Eye (tissue), 1 donor: ENCODE measurements at places on chromosomes 4 and X.
A peak's percentile ranks its signal among the peaks of the same experiment; 100 is the strongest.

- no peak for DNase-seq
Observed at GRCh38 chrX:16063141-16063540, 60.2 kb upstream of the GRPR start.

DNA sequence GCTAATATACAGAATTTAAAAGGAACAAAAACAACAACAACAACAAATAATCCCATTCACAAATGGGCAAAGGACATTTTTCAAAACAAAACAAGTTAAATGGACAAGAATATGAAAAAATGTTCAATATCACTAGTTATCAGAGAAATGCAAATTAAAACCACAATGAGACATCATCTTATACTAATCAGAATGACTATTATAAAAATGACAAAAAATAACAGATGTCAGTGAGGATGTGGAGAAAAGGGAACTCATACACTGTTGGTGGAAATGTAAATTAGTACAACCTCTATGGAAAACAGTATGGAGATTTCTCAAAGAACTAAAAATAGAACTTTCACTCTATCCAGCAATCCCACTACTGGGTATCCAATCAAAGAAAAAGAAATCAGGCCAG lies 92.6 kb downstream of the KIT start:
- DNase-seq, result no peak

DNA sequence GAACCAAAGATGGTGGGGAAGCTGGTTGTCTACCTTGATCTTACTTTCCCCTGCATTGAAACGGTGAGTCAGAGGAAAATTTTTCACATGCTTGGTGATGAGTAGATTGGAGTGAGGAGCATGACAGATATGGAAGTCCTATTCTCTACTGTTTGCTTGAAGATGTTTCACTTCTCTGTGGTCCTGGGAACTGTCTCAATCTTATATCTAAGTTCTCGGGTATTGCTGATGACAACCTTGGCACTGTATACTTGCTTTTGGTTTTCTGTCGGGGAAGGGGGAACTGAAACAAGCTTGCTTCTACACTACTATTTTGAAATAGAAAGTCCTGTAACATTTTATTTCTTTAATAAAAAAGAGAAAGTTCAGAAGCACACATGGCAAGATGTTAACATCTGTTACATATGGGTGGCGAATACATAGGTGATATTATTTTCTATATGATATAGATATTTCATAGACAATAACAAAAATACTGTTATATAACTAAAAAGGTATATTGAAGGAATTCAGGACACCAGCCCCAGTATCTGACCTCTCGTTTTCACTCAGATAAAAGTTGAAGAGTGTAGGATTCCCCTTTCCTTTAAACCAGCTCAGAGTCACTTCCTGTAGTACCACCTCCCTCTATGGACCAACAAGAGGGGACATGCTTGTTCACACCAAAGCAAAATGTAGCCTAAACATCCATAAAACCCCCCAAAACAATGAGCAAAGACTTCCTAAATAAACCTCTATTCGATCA lies 88.8 kb downstream of the FMR1NB start:
- no peak for DNase-seq

DNA sequence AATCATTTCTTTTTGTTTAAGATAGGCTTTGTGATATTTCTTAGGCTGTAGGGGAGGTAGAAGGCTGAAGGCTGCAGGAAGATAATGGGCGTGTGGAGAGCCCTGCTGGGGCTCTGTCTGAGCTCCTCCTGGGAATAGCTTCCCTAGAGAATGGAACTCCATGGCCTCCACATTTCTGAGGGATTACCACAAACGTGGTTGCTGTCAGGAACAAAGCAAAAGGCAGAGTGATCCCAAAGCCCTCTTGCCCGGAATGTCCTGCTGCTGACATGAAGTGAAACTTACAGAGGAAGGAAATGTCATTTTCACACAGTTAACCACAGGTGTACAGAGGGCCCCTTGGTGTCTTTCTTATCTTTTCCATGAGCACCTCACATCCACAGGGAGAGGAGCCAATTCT lies 89.3 kb downstream of the DDIT4L start:
- DNase-seq, result no peak

GRCh38 chrX:56289449-56289848 lies 57.3 kb downstream of the KLF8 start:
- no peak for DNase-seq

DNA sequence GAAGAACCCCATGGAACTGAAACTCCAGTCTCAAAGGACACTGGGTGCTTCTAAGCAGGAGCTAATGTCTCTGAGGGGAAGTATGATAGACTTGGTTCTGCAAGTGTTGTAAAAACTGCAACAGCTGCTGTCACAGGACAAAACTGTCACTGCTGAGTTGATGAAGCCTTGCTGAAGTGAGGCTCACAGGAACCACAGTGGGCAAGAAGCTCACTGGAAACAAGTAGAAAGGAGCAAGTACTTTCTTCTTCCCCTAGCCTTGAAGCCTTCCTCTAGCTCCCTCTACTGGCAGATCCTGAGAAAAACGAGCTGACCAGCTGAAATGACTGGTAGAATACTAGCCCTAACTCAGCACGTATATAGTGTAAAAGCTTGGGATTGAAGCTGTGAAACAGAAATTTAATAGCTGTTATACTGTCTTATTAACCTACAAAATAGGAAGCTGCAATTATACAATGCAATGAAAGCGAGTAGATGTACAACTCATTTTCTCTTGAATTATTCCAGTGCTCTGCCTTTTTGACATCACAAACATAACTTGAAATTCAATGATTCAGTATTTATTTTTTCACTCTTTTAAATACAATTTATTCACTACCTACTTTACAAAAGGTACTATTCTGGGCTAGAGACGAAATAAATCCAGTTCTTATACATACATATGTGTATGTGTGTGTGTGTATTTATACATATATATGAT lies 91.4 kb downstream of the GABRB1 start:
- DNase-seq, result peak; percentile 89

- no peak for DNase-seq
Observed at GRCh38 chr4:182289809-182290208, 46.6 kb downstream of the TENM3 start.

DNA sequence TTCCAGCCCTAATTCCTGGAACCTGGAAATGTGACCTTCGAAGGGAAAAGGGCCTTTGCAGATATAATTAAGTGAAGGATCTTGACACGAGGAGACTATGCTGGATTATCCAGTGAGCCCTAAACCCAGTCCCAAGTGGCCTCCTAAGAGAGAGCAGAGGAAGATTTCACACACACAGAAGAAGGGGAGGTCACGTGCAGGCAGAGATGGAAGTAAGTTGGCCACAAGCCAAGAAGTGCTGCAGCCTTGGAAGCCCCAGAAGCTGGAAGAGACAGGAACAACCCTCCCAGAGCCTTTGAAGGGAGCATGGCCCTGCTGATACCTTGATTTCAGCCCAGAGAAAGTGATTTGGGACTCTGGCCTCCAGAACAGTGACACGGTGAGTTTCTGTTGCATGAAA lies 51.9 kb downstream of the EVC2 start:
- no peak for DNase-seq

DNA sequence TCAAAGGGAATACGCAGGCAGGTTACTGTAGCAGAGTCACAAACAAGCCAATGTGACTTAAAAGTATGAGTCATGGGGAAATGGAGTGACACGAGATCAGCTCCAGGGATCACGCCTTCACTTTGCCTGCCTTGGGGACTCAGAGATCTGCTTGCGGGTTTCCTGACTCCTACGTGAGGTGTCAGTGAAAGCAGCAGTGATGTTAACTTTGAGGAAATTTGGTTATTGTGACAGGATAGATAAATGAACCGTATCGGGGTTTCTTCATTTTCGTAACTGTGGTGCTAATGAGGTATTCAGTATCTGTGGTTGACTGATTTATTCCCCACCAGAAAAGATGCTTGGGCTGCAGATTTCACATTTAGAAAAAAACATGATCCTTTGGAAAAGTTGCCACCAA lies 383.3 kb upstream of the ZFP42 start:
- no peak for DNase-seq

DNA sequence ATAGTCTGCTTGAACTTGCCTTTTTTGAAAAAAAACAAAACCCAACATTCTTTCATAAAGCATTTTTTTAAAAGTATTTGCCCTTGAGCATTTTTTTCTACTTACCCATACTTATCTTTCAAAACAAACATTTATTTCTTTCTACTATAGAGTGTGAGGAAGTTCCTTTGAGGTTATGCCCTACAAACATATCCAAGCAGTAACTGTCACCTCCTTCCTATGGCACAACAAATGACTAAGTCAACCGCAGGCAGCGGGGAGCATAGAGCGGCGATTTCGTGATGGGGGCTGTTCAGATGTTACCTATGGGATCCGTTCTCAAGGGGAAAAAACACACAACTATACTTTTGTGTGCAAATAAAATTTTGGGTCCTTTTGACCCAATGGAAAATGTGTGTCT lies 19.4 kb downstream of the SPRY1 start:
- no peak for DNase-seq

DNA sequence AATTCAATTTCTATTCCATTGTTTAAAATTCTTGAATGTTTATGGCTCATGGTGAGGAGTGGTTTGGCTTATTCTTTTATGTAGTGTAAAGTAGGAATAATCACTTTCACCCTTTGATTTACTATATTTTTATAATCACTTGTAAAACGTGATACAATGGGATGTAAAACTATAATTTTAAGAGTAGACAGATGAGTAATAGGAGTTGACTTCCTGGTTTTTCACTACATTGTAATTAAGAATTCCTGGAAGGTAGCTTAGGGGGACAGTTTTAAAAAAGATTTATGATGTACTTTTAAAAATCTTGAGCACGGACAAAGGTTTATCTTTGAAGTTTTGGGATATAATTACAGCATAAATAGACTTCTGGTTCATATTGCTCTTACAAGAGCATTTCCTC lies 65.3 kb downstream of the PDGFC start:
- no peak for DNase-seq
